ENCODE measurements at places on chromosomes 4 and X.

DNA sequence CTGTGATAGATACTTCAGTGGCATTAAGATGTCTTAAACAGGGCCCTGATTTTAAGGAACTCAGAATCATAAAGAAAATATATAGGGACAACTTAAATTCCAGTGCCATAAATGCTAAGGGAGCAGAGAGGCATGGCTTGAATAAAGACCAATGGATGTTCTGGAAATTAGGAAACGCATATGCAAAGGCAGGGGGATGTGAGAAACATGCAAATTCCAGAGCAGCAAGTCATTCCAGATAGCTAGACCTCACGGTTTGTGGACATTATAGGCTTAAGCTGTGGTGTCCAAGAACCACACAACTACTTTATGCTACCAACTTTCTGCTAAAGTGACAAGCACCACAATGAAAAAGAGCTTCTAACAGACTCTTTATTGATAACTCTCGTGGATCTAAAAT, 132.6 kb upstream of the ANK2 start:
- DNase-seq = peak; percentile 26

GRCh38 chr4:66606908-66607307, 936.6 kb upstream of the EPHA5 start:
- DNase-seq = no peak

- no peak for DNase-seq
Observed at GRCh38 chr4:90970021-90970420, 842.8 kb downstream of the CCSER1 start.

DNA sequence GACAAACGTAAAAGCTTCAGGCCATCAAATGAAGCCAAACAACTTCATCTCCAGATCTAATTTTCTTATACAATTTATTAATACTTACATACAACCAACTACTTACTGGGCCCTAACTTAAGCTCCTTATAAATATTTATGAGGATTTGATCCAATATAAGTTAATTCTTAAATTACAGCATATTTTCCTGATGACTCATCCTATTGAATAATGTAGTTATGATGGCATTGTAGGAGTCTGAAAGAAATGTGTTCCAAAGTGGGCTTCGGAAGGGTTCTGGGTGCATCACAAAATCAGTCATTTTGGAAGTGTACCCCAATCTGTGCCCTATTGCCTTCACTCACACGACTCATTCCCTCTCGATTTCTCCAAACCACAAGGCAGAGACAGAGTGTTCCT, 455.1 kb upstream of the CTSO start:
- DNase-seq = no peak

DNA sequence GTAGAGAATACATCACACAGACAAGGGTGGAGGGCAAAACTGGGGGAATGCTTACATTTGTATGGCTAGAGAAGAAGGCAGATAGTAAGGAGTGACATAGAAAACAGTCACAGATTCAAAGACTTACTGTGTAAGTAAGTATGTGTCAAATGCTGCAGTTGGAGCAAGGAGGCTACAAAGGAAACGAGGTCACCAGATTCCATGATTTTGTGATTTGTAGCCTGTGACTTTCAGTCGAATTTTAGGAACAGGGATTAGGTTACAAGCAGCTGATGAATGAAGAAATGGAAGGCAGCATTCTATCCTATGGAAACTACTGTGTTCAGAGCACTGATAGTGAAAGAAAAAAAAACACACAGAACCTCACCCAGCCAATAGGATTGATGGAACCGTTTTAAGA, 407.9 kb downstream of the IL15 start:
- no peak for DNase-seq

- peak; percentile 35 for DNase-seq
Observed at GRCh38 chr4:2591189-2591588, 54.7 kb downstream of the FAM193A start.

DNA sequence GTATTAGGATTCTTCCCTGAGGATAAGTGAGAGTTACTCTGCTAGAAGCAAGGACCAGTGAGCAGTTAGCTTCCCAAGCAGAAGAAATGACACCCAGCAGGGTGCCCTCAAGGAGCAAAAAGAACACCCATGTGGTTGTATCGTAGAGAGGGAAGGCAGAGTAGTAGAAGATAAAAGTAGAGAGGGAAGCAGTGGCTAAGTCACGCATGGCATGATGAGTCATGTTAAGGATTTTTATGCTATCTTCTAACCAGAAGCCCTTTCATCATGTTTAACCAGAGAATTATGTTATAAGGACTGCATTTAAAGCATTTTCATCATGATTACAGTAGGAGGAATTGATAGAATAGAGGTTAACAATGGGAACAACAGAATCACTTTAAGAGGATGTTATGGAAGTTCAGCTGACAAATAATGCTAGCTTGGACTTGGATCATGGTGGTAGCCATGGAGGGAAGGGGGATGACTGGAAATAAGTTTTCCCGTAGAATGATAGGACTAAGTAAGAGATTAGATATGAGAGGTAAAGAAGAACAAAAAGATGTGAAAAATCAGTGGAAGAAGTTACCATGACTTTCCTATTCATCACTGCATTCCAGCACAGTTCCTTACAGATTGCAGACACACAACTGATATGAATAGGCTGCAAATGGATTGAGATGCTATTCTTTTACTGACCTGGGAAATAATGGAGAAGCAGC, 383.5 kb upstream of the INTU start:
- peak; percentile 17 for DNase-seq

GRCh38 chr4:47933840-47934239, 19.5 kb upstream of the NFXL1 start:
- DNase-seq = peak; percentile 43

- no peak for DNase-seq
Observed at GRCh38 chr4:182429896-182430295, 186.7 kb downstream of the TENM3 start.

DNA sequence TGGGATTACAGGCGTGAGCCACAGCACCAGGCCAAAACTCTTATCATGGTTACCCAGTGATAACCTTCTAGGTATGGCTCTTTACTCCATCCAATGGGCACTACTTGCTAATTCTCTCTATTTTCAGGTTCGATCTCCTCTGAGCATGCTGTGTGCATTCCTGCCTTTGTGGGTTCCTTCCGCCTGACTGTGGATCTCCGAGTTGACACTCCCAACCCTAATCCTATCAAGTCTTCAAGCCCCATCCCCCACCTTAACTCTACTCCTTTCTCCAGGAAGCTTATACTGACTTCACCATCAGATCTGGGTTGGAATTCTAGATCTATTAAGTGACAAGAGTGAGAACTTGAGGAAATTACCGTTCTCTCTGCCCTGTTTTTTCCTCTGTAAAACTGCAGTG, 64.6 kb downstream of the ZAR1 start:
- no peak for DNase-seq

- no peak for DNase-seq
Observed at GRCh38 chr4:48683784-48684666, 96.1 kb downstream of the FRYL start.

DNA sequence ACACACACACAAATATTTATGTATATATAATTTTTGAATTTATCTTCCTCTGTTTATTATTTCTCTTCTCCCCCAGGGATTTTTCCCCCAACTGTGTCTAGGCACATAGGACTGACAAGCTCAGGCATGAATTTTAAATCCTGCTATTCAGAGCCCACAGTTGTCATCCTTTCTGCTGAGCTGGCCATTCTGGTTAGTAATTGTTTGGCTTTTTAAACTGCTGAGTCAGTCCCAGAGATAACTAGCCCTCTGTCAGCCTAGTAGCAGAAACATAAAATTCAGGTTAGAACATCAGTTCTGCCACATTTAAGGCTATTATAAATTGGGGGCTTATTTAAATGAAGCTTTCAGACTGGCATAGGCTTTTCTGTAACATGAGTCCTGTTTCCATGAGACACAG, 151.7 kb upstream of the MAOA start:
- no peak for DNase-seq

- DNase-seq = no peak
Observed at GRCh38 chrX:69530306-69530705, 26.2 kb downstream of the NALF2 start.

- no peak for DNase-seq
Observed at GRCh38 chr4:38781854-38782261, 932 bp downstream of the TLR10 start.

- DNase-seq = no peak
Observed at GRCh38 chr4:103026868-103027267, 7.4 kb upstream of the SLC9B1 start.

DNA sequence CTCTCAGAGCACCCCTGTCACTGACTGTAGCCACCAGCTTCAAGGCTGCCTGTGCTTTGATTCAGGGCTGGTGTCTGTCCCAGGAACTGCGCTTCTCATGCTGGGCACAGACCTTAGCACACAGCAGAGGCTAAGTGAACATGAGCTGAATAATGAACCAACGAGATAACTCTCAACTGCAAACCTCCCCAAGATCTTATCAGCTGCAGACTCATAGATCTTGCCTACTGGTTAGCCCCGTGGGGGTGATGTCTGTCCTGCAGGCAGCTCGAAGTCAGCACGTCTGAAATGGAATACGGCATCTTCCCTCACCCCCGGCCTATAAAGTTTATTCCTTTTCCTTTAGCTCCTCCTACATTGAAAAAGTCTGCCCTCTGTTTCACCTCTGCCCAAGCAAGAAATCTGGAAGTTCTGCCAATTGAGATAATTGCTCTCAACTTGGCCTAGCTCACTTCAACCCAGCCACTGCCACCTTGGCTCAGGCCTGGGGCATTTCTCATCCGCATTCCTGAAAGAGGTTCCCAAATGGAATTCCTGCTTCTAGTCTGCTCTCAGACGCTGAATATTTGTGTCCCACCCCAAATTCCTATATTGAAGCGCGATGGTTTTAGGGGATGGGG, 73.7 kb downstream of the GATB start:
- DNase-seq = no peak

DNA sequence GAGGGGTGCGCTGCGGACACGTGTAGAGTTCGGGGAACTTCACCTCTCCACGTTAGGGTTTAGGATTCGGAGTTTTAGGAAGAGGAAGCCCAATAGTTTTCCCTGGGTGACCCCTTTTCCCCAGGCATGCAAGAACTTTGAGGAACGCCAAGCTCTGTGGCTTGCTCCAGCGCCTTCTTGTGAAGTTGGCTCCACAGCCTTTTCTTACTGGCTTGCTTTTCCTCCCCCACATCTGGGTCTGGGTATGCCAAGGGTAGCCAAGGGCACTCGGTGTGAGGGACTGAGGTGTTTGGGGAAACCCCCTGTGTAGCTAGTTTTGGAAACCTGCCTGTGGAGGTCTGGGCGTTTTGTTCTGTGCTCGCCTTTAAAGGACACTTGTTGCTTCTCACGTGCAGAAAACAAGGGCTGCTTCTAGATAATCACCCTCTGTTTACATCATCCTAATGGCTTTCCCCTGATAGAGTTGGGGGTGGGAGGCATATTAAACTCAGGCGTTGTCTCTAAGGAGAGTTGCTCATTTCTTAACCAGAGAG, 746 bp downstream of the EDNRA start:
- DNase-seq = peak; percentile 25

- no peak for DNase-seq
Observed at GRCh38 chr4:150167054-150167453, 88.8 kb downstream of the DCLK2 start.

DNA sequence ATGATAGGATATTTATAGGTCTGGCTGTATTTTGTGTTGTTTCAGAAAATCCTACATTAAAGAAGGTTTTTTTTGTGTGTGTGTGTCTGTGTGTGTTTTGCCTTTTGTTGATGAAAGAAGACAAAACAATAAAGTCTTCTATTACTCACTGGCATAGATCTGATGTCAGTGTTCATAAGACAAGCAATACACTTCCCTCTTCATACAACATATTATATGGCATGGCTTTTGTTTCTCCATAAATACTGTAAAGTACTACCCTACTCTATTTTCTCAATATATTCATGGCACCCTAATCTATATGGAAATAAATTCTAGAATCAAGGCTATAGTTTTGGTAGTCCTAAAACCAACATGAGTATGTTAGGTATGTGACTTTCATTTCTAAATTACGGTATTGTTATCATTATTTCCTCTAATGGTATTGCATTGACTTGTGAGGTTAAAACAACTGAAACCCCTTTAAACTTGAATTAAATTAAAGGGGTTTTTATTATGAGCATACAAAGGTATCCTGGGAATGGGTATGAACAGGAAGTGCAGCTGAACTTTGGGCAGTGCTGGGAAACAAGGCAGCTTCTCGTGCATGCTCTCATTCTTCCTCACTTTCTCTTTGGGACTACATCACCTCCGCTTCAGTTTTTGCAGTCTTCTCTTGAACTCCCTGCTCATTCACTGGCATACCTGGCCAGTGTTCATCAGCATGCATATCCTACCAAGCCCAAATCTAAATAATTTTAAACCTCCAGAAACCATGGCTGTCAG, 70.5 kb upstream of the PRSS48 start:
- no peak for DNase-seq

DNA sequence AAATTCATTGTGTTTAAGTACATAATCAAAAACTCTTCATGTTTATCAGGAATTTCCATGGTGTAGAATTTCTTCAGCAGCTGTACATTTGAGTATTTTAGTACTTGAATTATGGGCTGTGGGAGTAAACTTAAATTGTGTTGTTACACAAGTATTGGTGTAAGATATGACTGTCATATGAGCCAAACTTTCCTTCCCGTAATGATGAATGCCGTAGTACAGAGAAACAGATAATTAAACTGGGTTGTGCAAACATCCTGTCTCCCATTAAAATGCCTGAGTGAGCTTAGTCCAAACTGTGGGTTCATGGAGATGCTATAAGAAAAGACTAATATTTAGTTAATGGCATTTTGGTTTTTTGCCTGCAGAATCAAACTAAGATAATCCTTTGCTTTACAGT, 159.2 kb downstream of the SLC4A4 start:
- no peak for DNase-seq

DNA sequence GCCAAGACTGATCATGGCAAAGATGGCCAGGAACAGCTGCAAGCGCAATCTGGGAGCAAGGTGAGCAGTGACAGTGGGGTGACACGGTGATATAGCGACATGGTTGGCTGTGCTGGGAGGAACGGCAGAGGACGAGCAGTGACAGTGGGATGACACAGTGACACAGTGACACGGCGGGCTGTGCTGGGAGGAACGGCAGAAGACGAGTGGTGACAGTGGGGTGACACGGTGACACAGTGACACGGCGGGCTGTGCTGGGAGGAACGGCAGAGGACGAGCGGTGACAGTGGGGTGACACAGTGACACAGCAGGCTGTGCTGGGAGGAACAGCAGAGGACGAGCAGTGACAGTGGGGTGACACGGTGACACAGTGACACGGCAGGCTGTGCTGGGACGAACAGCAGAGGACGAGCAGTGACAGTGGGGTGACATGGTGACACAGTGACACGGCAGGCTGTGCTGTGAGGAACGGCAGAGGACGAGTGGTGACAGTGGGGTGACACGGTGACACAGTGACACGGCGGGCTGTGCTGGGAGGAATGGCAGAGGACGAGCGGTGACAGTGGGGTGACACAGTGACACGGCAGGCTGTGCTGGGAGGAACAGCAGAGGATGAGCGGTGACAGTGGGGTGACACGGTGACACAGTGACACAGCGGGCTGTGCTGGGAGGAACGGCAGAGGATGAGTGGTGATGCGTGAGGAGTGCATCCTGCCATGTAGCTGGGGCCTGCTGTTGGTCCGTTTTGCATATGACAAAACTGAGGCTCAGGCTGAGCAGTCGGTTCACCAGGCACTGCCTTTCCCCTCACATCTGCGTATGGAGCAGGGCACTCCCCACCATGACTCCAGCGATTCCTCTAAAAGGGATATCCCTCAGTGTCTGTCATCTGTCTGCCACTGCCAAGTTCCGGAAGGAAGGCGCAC, 36.0 kb upstream of the MXD4 start:
- no peak for DNase-seq

- DNase-seq = no peak
Observed at GRCh38 chrX:4004822-4005221, 291.4 kb upstream of the PRKX start.

- peak; percentile 24 for DNase-seq
Observed at GRCh38 chrX:108736509-108737479, at the start of gene IRS4. TSS of gene IRS4 (minus strand) at chrX:108736563.

Data from AG20443 (cell line).